Uterus (tissue), 4 donors: ENCODE measurements at places on chromosomes 13 and 19. TPM values are rescaled to one million over a fixed set of nuclear protein-coding genes. Genes with fewer than 3 reads are reported as not detected.

DPF1 gene
- total RNA-seq: not detected

GRCh38 chr13:102275969-102276368, 125.9 kb downstream of the FGF14 start:
- no peak overlapping the region for H3K4me3 ChIP-seq
- H3K4me1 ChIP-seq: no peaks in the 10 kb centered on the region
- no peak for DNase-seq
- no peaks in the 10 kb centered on the region for H3K27me3 ChIP-seq
- H3K36me3 ChIP-seq: no peaks in the 10 kb centered on the region
- H3K27ac ChIP-seq: no peak overlapping the region

GRCh38 chr19:2475018-2475701, 767 bp upstream of the GADD45B start:
- H3K4me3 ChIP-seq: peak overlapping the region; percentile 64
- no peaks in the 10 kb centered on the region for H3K36me3 ChIP-seq
- H3K4me1 ChIP-seq: peaks cover 16% of the 10 kb centered on the region
- DNase-seq: peak; percentile 63
- H3K27ac ChIP-seq: peak overlapping the region; percentile 89

BCL2L12 gene
- total RNA-seq: 3.1 TPM

ZNF333 gene
- 61.8 TPM for total RNA-seq

DNA sequence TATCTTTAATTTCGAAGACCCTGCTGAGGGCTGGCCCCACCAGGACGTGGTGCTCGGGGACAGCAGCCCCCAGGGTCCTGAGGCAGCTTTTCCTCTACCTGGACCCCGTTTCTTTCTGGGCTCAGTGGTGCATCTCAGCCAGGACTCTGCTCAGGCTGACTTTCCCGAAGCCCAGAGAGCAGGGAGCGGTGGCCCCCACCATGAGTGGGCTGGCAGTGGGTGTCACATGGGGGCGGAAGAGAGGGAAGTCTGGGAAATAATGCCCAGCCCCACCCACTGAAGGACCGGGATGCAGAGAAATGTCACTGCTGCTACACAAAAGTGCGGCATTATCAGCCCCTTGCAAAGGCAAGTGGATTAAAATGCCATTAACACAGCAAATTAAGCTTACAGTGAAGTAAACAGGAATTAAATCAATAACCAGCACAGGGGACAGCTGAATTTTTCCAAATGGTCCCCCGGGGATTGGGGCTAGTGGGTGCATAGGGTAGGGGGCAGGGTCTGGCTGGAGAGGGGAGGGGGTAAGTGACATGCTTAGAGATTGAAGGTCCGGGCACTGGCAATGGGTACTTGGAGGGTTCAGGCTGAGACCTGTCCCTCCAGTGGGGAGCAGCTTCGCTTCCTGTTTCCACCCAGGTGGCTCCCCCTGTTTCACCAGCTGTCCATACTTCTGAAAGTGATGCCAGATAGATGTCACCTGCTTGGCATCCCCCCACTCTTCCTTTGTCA, 177.3 kb downstream of the URI1 start:
- no peak overlapping the region for H3K4me3 ChIP-seq
- no peak for DNase-seq
- no peaks in the 10 kb centered on the region for H3K4me1 ChIP-seq
- no peaks in the 10 kb centered on the region for H3K27me3 ChIP-seq

- H3K4me3 ChIP-seq: no peak overlapping the region
- H3K36me3 ChIP-seq: no peaks in the 10 kb centered on the region
- H3K4me1 ChIP-seq: no peaks in the 10 kb centered on the region
- H3K27me3 ChIP-seq: no peaks in the 10 kb centered on the region
Measured at GRCh38 chr19:49507803-49508494, 4.5 kb upstream of the FCGRT start.

PSG7 gene
- not detected for total RNA-seq

DNA sequence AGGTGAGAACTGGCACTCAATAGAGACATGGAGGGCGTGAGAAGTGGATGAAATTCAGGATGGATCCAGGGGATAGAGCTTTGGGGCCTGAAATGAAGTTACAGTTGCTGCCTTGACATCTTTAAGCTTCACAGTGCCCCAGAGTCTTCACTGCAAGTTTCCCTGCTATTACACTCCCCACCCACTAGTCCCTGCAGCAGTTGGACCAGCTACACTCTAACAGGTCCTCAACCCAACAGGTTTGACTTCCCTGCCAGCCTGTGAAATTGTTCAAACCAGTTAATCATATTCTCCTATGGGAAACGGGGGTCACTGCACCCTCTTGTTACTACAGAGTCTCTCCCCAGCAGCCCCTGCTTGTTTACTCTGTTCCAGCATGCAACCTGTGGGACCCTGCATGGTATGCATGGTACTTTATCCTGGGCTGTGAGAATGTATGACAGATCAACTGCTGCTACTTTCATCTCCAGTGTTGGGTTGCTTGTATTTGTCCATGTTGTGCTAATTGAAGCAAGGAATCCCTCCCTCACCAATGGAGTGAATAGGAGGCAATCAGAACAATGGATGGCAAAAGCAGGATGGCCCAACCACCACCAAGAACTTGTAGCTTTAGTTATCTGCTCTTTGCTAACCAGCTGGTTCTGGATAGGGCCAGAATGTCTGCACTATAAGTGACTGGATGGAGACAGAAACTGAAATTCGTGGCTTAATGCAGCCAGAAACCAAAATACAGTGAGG, 314.2 kb downstream of the OLFM4 start:
- H3K36me3 ChIP-seq: no peaks in the 10 kb centered on the region
- no peak for DNase-seq
- no peak overlapping the region for H3K27ac ChIP-seq
- H3K4me1 ChIP-seq: no peaks in the 10 kb centered on the region

DNA sequence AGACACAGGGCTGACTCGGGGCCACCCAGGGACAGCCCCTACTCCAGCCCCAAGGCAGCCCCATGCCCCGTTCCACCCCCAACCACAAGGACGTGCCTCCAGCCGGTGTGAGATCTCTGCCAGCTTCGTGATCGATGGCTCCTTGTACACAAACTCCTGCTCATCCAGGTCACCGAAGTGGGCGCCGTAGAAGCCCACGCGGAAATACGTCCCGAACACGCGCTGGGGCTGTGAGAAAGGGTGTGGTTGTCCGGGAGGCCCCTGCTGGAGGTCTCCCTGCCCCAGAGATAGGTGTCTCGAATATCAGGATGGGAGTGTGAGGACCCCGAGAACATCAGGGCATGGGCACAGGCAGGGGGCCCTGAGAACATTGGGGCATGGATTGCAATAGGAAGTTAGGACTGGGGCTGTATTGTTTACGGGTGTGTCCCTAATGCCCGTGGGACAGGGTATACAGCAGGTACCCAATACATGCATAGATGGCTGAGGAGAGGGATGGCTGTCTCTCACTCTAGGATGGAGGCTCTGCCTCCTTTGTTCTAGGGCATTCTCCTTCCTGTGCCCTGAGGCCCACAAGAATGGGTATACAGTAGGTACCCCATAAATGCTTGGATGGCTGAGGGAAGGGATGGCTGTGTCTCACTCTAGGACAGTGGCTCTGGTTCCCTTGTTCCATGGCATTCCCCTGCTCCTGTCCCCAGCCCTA, 5.3 kb upstream of the KANK2 start:
- DNase-seq: no peak
- no peak overlapping the region for H3K4me3 ChIP-seq
- peak overlapping the region; percentile 99 for H3K27ac ChIP-seq
- H3K36me3 ChIP-seq: no peaks in the 10 kb centered on the region
- peaks cover 9% of the 10 kb centered on the region for H3K4me1 ChIP-seq

DNA sequence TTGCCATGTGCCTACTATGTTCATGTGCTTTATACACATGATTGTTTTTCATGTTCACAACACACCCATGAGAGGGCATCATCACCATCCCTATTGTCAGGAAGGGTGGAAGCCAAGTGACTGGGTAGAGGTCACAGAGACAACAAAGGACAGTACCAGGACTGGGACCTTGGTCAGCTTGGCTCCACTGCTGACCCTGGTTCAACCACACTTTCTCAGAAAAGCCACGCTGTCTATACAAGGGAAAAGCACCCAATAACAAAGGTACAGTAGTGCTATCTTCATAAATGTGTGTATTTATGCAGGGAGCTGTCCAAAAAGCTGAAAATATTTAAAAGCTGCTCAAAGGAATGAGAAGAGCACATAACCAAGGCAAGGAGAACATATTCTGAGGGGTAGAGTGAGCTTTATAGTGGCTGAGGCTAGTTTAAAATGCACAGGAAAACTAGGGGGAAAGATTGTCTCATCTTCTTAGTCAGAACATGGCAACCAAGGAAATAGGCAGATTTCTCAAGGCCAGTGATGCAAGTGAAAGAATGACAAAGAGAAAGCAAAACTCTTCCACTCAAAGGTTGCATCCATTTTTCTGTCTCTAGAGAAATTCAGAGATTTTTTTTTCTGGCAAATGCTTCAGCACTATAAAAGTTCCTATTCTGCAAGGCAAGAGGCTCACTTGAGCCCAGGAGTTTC, 415.0 kb downstream of the FOXO1 start:
- H3K27ac ChIP-seq: peak overlapping the region; percentile 68
- H3K36me3 ChIP-seq: no peaks in the 10 kb centered on the region
- H3K4me1 ChIP-seq: no peaks in the 10 kb centered on the region
- H3K4me3 ChIP-seq: no peak overlapping the region

GRCh38 chr19:30065680-30066606, 123.9 kb downstream of the URI1 start:
- no peak for DNase-seq
- no peaks in the 10 kb centered on the region for H3K36me3 ChIP-seq
- H3K4me3 ChIP-seq: no peak overlapping the region
- no peaks in the 10 kb centered on the region for H3K4me1 ChIP-seq
- no peaks in the 10 kb centered on the region for H3K27me3 ChIP-seq

GRCh38 chr13:99124794-99125316, 75.8 kb upstream of the UBAC2 start:
- H3K27ac ChIP-seq: no peak overlapping the region
- DNase-seq: no peak
- H3K4me1 ChIP-seq: no peaks in the 10 kb centered on the region
- H3K36me3 ChIP-seq: no peaks in the 10 kb centered on the region
- no peaks in the 10 kb centered on the region for H3K27me3 ChIP-seq

DNA sequence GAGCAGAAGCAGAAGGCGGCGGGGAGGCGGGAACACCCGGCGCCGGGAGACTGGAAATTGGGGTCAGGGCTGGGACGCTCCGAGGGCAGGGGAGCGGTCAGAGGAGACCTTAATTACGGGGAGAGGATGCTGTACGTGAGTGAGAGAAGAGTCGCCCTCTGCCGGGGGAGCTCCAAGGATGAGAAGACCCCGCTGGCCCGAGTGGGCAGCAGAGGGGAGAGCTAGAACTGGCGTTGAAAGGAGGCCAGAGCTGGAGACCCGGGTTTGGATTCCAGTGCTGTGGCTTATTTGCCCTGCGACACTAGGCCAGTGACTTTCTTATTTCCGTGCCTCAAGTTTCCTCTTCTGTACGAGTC, 536 bp downstream of the FAM32A start:
- H3K4me3 ChIP-seq: peak overlapping the region; percentile 71
- peaks cover 11% of the 10 kb centered on the region for H3K4me1 ChIP-seq
- peak overlapping the region; percentile 49 for H3K27ac ChIP-seq
- H3K27me3 ChIP-seq: no peaks in the 10 kb centered on the region
- no peak for DNase-seq
- H3K36me3 ChIP-seq: no peaks in the 10 kb centered on the region
